ENCODE measurements at places on chromosomes 4 and X. TPM values are rescaled to one million over a fixed set of nuclear protein-coding genes. Genes with fewer than 3 reads are reported as not detected.

Gene NHSL2
- 1.1 TPM for total RNA-seq

Gene BLOC1S4
- total RNA-seq = 16.6 TPM

Gene ODAPH
- 0.12 TPM for total RNA-seq

DNA sequence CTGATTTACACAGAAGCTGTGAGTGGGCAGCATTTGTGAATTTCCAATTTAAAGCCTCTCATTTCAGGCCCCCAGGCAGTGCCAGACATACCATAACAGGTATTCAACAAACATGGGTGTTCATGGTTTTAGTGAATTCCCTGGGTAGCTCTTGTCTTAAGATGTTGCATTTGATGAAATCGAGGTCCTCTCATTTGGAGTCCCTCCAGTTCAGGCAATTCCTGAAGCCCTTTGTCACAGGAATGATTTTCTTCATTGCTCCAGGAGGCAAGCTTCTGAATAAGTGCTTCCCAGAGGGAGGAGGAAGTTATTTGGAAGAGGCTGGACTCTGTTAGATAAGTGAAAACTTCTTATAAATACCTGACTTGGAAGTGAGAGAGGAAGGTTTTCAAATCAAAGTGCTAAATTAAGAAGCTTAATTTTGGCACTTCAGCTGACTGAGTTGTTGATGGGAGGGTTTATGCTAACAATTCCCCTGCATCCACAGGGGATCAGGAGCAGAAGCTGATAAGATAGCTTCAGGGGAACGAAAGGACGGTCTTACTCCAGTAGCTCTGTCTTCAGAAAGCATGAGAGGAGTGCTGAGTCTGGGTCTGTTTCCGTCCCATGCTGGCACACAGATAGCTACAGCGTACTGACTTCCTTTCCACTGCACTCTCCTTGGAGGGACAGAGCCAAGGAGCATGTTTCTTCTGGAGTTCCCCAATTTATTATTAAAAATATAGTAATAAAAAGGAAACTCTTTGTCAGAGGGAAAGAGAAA is 543.1 kb downstream of the GBA3 start:
- DNase-seq = no peak

DNA sequence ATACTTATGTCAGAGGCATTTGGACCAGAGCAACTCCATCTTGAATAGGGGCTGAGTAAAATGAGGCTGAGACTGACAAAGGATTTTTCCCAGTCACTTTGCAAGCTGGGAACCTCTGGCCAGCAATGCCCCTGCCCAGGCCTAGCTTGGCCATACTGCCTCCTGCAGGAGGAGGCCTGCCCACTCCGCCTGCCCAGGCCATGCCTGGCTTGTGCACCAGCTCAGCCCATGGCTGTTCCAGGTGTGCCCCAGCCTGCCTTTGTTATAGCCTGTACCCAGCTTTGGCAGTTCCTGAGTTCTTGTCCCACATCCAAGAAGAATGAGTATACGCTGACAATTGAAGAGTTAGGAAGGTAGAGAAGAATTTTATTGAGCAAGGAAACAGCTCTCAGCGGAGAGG is 176.1 kb downstream of the AASDH start:
- no peak for DNase-seq

DNA sequence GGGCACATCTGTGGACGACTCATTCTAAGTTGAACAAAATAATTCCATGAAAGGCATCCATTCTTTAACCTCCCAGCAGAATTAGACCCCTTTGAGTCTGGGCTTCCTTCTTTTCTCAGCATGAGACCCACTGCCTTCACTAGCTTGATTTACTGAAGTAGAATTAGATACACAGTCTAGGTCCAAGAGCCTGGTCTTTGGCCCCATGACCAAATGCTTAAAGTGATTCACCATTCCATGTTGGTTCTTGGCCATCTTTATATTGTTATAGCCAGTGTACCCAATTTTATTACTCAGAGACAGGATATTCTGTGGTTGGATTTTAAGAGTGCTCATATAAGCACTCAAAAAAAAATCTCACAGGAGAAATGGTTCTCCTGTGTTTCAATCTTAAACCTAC is 155.3 kb upstream of the GPC4 start:
- DNase-seq = no peak

DNA sequence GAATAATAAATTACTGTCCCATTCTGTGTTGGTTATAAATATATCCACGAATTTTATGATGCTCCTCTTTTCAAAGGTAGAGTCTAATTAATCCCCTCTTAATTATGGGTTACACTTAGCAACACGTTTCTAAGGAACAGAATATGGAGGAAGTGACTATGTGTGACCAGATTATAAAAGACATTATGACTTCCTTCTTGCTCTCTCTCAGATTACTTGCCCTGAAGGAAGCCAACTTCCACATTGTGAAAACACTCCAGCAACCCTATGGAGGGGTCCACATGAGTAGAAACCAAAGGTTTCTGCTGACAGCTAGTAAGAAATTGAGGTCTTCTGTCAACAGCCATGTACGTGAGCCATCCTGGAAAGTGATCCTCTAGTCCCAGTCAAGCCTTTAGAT is 59.3 kb downstream of the WDFY3 start:
- no peak for DNase-seq

DNA sequence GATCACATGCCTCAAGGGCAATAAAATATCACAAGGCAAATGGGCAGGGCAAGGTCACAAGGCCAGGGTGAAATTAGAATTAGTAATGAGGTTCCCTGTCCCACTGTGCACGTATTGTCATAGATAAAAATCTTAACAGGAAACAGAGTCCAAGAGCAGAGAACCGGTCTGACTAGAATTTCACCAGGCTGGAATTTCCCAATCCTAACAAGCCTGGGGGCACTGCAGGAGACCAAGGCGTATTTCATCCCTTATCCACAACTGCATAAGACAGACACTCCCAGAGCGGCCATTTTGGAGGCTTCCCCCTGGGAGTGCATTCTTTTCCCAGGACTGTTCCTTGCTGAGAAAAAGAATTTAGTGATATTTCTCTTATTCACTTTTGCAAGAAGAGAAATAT is 25.9 kb upstream of the PRDM5 start:
- no peak for DNase-seq
